Uterine smooth muscle cell (primary cell): ENCODE measurements at places on chromosomes 4 and X. TPM values are rescaled to one million over a fixed set of nuclear protein-coding genes. Genes with fewer than 3 reads are reported as not detected.

Gene DCAF8L2
- not detected in 2 replicates for total RNA-seq

Gene PARM1
- total RNA-seq = 0.50 and 0.66 TPM in 2 replicates

Gene IGFBP7
- 70.4 and 336 TPM in 2 replicates for total RNA-seq

Gene HNRNPDL
- 176 and 265 TPM in 2 replicates for total RNA-seq

Gene STPG2
- total RNA-seq = not detected in 2 replicates

Gene TMSB4X
- total RNA-seq = 9,171 and 15,814 TPM in 2 replicates

Gene FAM9B
- total RNA-seq = not detected in 2 replicates

Gene UGT8
- 0.62 and 1.00 TPM in 2 replicates for total RNA-seq

Gene GABRG1
- total RNA-seq = not detected in 2 replicates

Gene APBB2
- 46.8 and 54.6 TPM in 2 replicates for total RNA-seq

Gene HSD17B13
- total RNA-seq = 0.22 and 0.37 TPM in 2 replicates

Gene BEX5
- 0.33 and 0.37 TPM in 2 replicates for total RNA-seq

Gene ANKRD37
- 4.6 and 7.0 TPM in 2 replicates for total RNA-seq

Gene HGFAC
- 0.11 TPM in 1 of 2 replicates, not detected in the other for total RNA-seq

Gene ZNF827
- 2.8 and 4.7 TPM in 2 replicates for total RNA-seq

Gene UGT2B7
- not detected in 2 replicates for total RNA-seq

Gene MYOZ2
- under 0.01 and 0.12 TPM in 2 replicates for total RNA-seq

Gene NDST3
- total RNA-seq = under 0.01 TPM in 1 of 2 replicates, not detected in the other

Gene KCNIP4
- not detected in 2 replicates for total RNA-seq

Gene KLB
- total RNA-seq = not detected in 2 replicates

Gene CCDC160
- 0.11 and 0.25 TPM in 2 replicates for total RNA-seq

Gene ADH7
- not detected in 2 replicates for total RNA-seq

Gene TLR2
- total RNA-seq = 0.44 and 0.62 TPM in 2 replicates

Gene PCDH11X
- under 0.01 TPM in 1 of 2 replicates, not detected in the other for total RNA-seq

Gene RNF128
- 1.5 and 2.0 TPM in 2 replicates for total RNA-seq

Gene SSX2
- not detected in 2 replicates for total RNA-seq

Gene ZNF630
- 1.00 and 1.5 TPM in 2 replicates for total RNA-seq

Gene SAGE1
- total RNA-seq = not detected in 2 replicates

Gene NAP1L3
- total RNA-seq = 7.1 and 7.4 TPM in 2 replicates

Gene STBD1
- total RNA-seq = 7.2 and 7.6 TPM in 2 replicates

Gene HMGN5
- total RNA-seq = 0.75 and 1.7 TPM in 2 replicates
